ENCODE measurements at places on chromosomes 11 and 22. TPM values are rescaled to one million over a fixed set of nuclear protein-coding genes. Genes with fewer than 3 reads are reported as not detected.

Gene ST3GAL4
- polyA plus RNA-seq: 168 TPM

Gene JAML
- polyA plus RNA-seq: 1.4 TPM

Gene FBLN1
- 22.4 TPM for polyA plus RNA-seq

Gene NRXN2
- polyA plus RNA-seq: 0.42 TPM

Gene HPX
- polyA plus RNA-seq: 0.33 TPM

Gene TRIM49
- polyA plus RNA-seq: not detected

Gene CD3G
- not detected for polyA plus RNA-seq

Gene PRR33
- polyA plus RNA-seq: 4.6 TPM

Gene POU2AF3
- polyA plus RNA-seq: 0.57 TPM

Gene BAIAP2L2
- polyA plus RNA-seq: 0.27 TPM

Gene CD3D
- polyA plus RNA-seq: 0.38 TPM

Gene MRGPRX2
- not detected for polyA plus RNA-seq

Gene PNPLA5
- not detected for polyA plus RNA-seq

Gene SLC17A6
- not detected for polyA plus RNA-seq

Gene ACRV1
- not detected for polyA plus RNA-seq

Gene NPAS4
- polyA plus RNA-seq: 0.04 TPM

Gene NCR3LG1
- polyA plus RNA-seq: 1.3 TPM

Gene FAM118A
- polyA plus RNA-seq: 13.1 TPM

Gene OR51E2
- 0.08 TPM for polyA plus RNA-seq

Gene RAB39A
- 0.19 TPM for polyA plus RNA-seq

Gene C11orf97
- not detected for polyA plus RNA-seq

Gene RAG1
- polyA plus RNA-seq: 0.51 TPM

Gene OR56A1
- not detected for polyA plus RNA-seq

Gene CHST1
- 1.5 TPM for polyA plus RNA-seq

Gene PKP3
- polyA plus RNA-seq: 0.17 TPM

Data from heart left ventricle (tissue), 16 donors.